Left renal pelvis (tissue), 4 donors: ENCODE measurements at places on chromosomes 3 and 15. TPM values are rescaled to one million over a fixed set of nuclear protein-coding genes. Genes with fewer than 3 reads are reported as not detected.

DNA sequence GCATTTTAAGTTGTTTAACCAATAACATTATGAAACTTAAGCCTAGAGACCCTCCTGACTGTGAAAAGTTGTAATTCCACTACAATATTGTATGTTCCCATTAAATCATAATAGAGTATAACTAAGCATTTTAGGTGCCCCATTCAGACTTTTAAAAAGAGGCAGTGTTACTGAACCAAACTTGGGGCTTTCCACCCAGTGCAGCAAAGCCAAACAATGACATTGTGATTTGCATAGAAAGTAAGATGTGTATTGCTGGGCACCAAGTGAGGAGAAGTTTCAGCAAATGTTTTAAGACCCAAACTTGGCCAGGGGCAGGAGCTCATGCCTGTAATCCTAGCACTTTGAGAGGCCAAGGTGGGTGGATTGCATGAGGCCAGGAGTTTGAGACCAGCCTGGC, 706.2 kb downstream of the GRM7 start:
- no peak for DNase-seq

Gene CFAP100
- polyA plus RNA-seq = 2.5 TPM

DNA sequence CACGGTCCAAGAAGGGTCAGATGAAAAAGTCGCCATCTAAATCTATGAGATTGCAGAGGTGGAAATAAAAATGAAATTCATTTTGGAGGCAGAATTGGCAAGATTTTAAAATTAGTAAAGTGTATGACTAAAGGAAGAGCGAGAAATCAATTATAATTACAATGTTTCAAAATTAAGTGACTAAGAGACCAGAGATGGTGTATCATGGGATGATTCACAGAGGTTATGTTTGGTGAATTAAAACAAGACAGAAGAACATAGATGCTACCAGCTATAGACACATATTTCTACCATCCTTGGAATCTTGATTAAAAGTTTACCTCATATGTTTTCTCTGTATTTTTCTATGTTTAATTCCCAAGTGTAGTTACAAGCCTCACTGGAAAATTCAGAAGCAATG, 308.9 kb upstream of the DNAJC19 start:
- DNase-seq = no peak

DNA sequence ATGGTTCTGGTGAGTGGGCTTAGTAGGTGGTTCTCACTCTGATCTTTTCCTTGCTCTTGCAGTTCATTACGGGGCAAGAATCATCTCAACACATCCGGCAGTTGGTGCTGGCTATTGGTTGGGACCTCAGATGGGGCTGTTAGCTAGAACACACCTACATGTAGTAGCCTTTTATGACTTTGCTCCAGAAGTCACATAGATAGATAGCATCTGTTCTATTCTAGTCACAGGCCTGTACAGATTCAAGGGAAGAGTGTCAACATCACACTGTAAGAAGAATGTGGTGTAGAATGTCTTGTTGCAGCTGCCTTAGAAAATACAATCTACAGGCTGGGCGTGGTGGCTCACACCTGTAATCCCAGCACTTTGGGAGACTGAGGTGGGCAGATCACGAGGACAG, 15.1 kb downstream of the RAB5A start:
- DNase-seq = no peak

DNA sequence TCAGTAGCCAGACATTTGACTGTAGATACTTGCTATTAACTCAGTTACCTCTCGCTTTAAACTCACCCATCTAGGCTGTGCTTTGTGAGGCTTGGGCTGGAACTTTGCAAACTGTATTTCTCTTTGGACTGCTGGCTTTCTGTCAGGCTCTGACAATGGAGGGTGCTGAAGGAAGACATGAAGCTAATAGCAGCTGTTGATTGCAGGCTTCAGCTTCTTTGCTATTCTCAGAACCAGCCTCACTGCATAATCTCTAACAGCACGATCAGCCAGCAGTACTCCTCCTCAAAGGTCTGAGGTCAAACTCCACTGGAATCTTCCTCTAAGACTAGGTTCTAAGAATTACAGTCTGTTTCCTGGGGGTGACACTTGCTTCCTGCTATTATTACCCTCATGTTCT, 295.6 kb downstream of the ZBBX start:
- DNase-seq = no peak

- DNase-seq = no peak
Measured at GRCh38 chr3:157810924-157811718, 295.1 kb downstream of the SHOX2 start.

DNA sequence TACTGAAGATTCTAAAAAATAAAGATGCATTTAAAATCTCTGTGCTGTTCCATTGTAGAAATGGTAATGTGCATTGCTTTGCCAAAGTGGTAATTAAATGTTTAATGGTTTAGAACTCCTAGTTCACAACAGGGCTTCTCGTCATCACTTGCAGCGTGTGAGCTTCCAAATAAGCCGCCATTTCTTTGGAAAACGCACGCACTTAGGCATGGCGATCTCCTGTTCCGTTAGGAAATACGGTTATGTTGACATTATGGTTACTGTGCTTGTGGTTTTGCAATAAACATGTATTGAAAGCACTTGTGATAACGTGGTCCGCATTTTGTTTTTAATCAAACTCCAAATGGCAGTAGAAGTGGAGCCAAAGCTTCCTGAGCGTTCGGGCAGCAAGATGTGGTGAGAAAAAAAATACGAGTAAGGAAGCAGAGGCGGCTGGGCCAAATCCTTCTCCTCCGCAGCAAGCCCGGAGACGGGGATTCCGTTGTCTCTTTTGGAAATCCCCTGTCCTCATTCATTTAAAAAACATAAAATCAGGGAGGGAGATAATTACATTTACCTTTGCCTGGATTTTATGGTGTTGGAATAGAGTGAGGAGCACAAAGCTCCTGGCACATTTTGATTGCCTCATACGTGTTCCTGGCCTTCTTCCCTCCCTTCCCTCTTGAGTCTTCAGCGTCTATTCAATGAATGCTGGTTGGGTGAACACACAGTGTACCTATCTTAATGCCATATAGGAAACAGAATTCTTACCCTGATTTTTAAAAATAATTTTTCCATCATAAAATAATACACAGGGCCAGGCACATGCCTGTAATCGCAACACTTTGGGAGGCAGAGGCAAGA, 97.5 kb downstream of the SLC49A4 start:
- no peak for DNase-seq

DNA sequence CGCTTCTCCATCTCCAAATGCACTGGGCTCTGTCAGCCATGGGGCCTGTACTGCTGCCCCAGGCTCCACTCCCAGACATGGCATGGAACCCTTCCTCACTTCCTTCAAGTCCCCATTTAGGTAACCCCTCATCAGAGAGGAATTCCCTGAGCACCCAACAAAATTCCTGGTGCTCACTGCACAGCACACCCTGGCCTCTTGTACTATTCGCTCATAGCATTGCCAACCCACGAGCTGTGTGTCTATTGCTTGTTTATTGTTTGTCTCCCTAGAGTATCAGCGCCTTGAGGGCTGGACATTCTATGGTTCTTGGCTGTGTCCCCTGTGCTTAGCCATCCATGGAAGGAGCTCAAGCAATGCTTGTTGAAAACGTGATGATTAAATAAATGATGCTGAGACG, 46.1 kb upstream of the SLCO2A1 start:
- DNase-seq = no peak

DNA sequence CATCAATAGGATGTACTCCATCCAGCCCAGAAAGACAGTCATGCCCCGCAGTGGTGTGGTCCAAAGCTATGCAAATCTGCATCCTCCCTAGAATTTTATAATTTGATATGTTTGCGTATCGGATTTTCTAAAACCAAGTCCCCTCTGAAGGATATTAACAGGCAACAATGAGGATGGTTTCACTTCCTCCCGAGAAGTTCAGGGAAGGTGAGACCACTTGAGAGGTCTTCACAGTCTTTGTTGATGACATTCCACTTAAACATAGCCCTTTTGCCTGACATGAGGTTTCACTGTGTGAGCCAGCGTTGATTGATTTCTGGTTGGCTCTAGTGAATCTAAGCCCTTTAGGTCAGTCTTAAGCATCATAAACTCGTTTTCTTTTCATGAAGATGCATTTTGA, 276.1 kb downstream of the NR2F2 start:
- DNase-seq = no peak

DNA sequence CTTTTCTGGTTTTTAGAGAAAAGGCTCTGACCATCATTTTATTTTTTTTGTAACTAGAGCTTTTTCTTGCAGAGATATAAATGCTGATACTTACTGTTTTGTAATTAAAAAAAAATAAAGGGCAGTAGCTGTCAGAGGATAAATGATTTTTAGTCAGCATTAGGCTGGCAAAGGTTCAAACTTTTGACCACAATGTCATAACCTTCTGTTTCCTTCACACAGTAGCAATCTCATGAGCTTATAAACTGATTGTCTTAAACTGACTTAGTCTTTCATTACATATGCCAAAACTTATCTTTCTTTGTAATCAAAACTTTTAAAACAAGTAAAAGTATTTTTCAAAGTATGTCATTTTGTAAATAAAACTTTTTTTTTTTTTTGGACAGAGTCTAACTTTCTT, 841.9 kb downstream of the OTOL1 start:
- no peak for DNase-seq

Gene AMT
- polyA plus RNA-seq = 18.8 TPM

- no peak for DNase-seq
Measured at GRCh38 chr3:59433546-59433945, 383.7 kb upstream of the CFAP20DC start.

Gene CYP1A1
- polyA plus RNA-seq = not detected

Gene CLDN16
- polyA plus RNA-seq = 44.8 TPM

DNA sequence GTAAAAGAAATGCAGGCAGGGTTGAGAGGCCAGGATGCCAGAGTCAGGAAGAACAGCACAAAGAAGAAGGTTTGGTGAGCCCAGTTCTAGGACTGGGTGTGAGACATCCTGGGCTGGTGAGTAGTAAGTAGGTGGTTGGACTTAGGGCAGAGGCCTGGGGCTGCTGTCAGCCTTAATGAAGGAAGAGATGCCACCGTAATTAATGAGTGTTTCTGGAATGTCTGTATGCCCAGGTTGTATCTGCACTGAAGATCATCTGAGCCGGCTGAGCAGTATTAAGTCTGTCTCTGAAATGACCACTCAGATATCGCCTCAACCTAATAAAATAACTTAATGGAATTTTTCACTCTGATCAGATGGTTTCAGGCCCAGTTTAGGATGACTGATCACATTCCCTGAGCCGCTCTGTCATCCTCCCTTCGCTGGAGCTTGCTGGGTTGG, 532.9 kb upstream of the IL12A start:
- no peak for DNase-seq

Gene SCN5A
- polyA plus RNA-seq = 0.96 TPM

- DNase-seq = no peak
Measured at GRCh38 chr3:2771193-2771592, 339.0 kb downstream of the IL5RA start.

Gene EHHADH
- polyA plus RNA-seq = 23.6 TPM

DNA sequence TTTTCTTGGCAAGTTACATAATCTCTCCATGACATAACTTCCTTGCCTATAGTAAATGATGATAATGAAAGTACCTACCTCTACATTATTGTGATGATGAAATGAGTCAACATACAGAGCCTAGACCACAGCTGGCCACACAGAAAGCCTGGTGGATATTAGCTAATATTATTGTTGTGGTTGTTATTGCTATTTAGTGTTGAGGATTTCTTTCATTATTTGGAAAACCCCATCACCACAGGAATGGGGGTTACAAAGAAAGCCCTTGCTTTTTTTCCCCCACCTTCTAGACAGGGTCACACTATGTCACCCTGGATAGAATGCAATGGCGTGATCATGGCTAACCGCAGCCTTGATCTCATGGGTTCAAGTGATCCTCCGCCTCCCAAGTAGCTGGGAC, 125.0 kb downstream of the PDZRN3 start:
- no peak for DNase-seq

Gene CDHR4
- not detected for polyA plus RNA-seq

- DNase-seq = peak; percentile 53
Measured at GRCh38 chr3:64530434-64531049, 157.3 kb downstream of the ADAMTS9 start.

- DNase-seq = no peak
Measured at GRCh38 chr15:56058986-56059385, 65.6 kb upstream of the NEDD4 start.

GRCh38 chr15:75030023-75030413, 6.6 kb downstream of the PPCDC start:
- no peak for DNase-seq

DNA sequence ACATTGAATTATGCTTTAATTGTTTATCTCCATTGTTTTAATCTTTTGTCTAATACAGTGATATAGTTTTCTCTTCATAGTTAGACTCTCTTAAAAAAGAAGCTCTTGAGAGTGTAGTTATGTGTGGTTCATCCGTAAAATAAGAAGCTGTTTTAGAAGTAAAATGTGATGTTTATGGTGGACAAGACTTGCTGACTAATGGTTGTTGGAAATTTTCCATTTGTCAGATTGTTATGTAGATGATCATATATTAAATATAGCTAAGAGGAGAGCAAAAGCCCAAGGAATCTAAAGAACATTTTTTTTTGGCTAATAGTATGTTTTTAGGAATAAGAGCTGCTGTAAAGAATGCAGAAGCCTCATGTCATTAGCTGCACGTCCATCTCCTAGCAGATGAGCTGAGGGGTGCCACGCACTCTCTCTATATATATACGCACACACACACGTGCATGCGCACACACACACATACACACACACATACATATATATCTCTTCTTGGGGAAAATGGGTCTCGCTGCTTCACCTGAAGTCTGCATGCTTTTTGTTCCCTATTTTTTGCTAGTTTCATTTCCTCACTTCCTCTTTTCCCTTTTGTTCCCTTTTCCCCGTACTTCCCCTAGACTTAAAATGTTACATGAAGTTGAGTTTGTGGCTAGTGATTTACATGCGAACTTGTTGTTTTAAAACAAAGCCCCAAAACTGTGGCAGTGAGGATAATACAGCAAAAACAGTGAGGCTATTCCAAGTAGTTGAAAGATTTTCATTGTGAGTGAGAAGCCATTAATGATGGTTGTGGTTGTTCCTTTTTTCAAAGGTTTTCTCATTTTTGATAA, 107.8 kb downstream of the MBNL1 start:
- DNase-seq = no peak

Gene ZPLD1
- polyA plus RNA-seq = 0.12 TPM

DNA sequence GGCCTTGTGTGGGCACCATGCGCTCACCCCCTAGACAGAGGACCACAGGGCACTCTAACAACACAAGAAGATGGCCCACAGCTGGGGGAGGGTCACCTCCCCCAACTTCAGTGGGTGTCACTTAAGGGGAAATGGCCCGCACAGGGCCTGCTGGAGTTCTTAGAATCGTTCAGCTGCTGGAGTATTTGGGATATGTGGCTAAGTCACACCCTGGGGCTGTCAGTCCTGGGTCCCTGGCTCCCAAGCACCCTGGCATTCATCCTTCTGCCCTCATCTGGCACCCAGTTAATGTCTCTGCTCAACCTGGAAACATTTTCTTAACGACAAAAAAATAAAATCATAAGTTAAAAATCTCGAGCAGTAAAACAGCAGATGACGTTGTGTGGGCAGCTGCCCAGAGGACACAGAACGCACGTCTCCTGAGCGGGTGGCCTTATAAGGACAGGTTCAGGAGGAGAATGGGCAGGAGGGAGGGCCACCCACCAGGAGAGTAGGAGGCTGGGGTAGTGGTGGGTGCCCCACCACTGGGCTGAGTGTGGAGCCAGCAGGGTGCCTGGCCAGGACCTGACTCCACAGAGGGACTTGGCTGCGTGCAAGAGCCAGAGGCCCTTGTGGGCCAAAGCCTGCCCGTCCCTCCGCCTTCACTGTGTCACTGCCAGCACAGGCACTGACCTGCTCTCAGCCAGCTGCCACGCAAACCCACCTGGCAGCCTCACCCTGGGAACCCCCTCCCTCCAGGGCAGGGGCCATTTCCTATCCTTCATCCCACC, 11.5 kb downstream of the KBTBD13 start:
- DNase-seq = no peak

Gene NXPE3
- polyA plus RNA-seq = 5.6 TPM
